Fibroblast of pulmonary artery (primary cell): ENCODE measurements at places on chromosomes 12 and 14.

DNA sequence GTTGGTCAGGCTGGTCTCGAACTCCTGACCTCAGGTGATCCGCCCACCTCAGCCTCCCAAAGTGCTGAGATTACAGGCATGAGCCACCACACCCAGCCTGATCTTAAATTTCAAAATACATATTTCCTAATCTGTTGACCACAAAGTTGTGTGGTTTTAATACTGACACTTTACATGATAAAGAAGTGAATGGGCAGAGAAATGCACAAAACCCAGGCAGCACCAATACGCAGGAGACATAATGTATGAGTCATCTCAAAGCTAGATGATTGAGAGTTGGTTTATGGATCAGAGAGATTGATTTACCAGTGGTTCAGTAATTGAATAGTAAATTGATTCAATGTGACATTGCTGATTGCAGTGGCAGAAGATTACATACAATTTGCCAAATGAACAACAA is 19.2 kb upstream of the PPP2R5E start:
- DNase-seq, result peak; percentile 35

- no peak for DNase-seq
These were observed 146.9 kb downstream of the PHETA1 start for GRCh38 chr12:111222027-111222414.

DNA sequence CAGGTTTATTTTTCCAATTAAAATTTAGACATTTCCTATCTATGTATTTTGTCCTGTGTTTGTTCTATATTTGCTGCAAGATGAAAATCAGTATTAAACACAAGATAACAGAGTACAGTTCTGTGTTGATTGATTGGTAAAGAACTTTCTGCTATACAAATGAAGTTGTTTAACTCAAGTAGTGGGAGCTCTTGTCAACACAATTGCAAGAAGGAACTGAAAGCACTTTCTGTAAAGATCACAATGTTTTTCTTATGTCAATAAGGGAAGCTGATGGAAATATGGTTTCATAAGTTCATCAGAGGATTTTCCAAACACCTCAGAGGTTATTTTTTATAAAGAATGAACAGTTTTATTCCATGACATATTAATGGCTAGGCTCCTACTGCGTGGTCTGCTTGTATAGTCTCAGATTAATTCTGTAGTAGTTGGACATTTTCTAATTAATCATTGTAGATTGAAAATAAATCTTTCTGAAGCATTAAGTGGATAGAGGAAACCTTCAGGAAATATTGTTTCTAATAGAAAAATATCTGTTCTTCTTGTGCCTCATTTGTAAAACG is 379.5 kb downstream of the LRFN5 start:
- DNase-seq, result no peak

DNA sequence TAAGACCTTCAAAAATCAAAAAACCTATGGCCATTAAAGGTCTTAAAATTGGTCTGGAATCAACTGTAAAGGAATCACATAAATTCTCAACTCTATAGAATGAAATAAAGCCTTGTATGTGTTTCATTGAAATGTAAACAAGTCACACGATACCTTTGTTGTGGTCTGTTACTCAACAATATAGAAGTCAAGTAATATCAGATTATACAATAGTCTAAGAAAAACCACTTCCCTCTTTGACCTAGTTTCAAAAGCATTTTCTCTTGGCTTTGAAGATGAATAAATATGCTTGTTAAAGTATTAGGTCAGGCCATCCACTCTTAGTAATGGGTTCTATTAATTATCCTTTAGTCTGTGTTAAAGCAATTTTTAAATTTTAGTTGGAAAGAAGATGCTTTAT is 79.8 kb upstream of the DIO2 start:
- DNase-seq, result no peak

DNA sequence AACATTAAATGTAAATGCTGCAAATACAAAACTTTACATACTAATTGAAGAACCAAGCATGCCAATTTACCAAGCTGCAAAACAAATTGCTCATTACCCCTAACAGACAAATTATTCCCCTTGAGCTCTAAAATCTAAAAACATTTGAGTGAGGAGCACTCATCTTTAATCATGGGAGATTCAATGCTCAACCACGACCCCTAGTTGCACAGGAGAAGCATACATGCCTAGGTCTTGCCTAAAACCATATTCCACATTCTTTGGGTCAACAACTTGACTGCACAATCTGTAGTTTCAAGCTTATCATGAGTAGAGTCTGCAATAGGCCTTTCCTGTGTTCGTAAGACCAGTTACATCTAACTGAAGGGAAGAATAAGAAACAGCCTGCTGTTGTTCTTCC is 69.7 kb downstream of the MGAT4C start:
- DNase-seq, result no peak

GRCh38 chr14:53391156-53391555 is 238.0 kb upstream of the DDHD1 start:
- peak; percentile 59 for DNase-seq

DNA sequence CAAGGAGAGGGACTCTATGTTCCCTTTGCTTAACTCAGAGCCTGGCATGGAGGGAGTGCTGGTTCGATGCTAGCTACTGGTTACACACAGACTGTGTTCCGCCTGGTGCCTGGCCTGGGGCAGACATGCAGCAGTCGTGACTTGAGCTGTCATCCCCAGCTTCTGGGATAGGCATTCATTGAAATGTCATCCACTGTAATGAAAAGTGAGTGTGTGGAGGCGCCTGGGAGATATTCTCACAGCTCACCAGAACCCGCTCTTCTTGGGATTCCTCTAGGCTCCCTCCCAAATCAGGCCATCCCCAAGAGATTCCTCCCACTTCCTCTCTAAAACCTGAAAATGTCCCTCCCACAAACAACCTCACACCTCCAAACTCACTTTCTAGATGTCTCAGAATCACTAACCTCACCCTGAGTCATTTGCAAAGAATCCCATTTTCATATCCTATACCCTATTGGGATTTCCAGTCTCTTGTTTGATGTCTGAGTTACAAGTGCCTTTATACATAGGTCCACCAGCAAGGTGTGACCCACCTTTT is 82.8 kb downstream of the CRACR2A start:
- no peak for DNase-seq

DNA sequence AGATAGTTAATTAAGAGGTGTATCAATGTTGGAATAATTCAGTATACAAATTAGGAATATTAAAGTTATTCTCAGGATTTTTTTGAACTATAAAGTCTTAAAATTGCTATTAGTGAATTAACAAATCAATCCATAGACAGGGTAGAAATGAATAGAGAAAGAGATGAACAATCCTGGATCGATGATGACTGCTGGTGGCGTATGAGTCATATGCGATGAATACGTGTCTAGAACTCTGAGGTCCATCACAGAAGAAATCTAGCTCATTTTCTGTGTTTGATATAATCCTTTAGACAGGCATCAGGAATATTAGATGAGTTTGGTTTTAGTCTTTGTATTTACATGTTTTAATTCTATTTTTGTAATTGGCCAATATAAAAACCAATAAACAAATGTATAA is 85.4 kb upstream of the RTL1 start:
- DNase-seq, result no peak

DNA sequence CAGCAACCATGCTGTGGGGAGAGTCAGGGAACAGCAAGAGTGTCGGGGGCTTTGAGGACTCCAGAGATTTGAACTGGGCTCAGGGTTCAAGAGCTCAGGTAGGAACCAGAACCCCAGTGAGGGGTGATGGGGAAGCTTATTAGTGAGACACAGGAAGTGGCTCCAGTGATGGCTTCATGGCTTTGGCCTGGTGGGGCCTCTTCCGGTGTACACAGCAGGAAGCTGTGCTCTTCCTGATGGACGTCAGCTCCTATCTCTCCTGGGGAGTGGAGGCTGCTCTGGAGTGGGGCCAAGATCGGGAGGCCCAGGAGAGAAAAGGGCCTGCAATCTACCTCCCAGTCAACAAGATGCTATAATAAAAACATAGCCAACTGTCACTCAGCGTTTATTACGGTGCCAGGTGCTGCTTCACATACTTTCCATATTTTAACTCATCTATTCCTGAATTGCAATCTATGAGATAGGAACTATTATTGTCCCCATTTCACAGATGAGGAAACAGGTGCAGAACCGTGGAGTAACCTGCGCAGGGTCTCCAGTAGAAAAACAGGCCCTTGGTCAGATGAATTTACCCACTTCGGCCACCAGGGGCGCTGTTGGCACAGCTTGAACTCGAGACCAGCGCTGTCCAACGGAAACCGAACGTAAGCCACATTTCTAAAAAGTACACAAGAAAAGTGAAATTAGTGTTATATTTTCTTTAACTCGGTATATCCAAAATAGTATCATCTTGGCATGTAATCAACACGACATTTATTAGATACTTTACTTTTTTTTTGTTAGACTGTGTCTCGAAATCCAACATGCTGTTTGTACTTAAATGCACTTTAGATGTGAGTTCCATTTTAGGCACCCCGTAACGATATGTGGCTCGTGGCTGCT is 63.6 kb upstream of the DLK1 start:
- DNase-seq, result peak; percentile 75

DNA sequence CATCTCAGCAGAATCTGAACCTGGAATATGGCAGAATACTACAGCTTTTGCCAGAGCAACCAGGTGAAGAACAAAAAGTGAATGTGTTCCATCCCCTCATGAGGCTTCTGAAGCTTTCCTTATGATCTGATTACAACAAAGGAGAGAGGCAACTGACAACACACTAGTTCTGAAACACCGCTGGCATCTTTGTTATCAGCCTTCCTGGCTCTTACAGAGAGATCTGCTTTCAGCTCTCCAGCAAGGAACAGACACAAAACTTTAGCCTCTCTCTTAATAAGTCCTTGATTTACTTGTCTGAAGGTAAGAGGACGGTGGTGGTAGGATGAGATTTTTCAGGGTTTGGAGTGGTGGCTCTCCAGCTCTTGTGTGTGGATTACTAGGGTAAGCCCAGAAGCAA is 227.0 kb downstream of the PPM1H start:
- DNase-seq, result no peak

GRCh38 chr14:43003845-43004244 is 1397.2 kb downstream of the LRFN5 start:
- peak; percentile 11 for DNase-seq

DNA sequence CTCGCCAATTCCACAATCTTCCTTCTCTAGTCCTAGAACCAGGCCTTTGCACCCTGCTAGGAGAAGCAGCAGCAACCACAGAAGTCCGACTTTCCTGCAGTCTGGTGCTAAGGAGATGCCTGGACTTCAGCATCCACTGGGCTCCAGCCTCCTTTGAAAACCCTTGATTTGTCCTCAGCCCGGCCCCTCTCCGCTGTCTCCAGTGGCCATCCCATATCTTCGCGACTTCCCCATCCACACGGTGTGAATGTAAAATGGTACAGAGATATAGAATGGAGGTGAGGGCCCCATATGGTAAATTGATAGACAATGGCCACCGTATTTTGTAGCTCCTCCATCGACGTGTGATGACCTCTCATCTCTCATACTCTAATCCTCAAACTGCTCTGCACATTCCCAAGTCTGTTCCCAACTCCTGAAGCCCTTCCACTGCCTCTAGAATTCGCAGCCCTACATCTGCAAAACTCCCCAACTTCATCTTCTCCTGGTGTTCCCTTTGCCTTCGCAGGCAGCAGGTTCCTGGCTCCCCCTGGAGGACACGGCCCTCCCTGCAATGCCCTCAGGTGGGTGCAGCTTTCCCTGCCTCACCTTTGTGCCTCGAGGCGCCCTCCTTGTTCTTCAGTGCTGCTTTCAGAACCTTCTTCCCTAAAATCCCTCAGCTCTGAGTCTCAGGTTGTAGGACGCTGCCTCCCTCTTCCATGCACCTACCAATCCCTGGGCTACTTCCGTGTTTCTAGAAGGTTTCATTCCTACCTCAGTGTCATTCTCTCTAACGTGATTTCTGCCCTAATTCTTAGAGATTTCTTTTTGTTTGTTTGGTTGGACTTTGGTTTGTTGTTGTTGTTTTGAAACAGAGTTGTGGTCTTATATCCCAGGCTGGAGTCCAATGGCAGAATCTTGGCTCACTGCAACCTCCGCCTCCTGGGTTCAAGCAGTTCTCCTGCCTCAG is 36.7 kb downstream of the TMBIM6 start:
- DNase-seq, result peak; percentile 46

DNA sequence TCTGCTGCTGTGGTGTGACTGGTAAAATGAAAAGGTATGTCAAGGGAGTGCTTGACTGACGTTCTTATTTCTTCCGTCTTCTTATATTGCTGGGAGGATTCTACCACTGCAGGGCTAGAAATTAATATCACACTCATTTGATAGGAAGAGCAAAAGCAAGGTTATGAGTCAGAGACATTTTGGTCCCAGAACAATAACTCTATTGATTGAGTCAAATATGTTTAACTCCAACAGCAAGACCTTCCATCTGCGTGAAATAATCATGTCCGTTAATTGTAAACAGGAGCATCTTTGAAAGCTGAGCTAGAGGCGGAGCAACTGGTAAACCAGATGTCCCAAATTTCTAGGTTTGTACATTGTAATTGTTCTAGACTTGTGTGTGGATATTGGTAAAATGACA is 1293.6 kb downstream of the AACS start:
- DNase-seq, result no peak

- no peak for DNase-seq
These were observed 20.6 kb downstream of the LIN52 start for GRCh38 chr14:74105381-74105780.

DNA sequence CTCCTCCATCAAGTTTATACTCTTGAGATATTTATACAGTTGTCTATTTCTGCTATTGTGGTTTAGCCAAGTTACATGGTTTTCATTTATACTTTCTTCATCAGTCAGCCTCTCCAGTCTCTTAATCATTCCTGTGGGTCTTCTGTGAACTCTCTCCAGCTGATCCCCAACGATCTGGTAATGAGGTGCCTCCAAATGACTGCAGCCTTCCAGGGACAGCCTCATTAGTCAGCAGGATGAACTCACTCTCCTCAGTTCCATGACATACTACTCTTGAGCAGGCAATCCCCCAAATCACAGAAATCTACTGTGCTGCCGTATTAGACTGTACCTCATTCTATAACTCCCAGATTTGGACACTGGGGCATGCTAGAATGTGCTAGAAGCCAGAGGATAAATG is 15.3 kb downstream of the AREL1 start:
- no peak for DNase-seq

DNA sequence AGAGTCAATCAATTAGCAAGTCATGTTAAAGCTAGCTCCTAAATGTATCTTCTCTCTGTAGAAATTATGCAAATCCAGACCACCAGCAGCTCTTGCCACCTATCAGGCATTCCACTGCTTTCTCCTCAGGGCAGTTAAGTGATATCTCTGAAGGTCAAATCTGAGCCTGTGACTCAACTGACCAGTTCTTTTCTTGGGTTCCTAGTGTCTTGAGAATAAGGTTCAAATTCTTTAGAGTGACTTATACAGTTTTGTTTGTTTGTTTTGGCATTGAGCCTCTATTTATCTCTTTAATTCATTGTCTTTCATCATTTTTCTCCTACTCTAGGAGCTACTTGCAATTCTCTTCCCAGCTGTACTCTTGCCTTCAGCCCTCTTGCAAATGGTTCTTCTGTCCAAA is 2.5 kb upstream of the LRIG3 start:
- DNase-seq, result peak; percentile 77
